Thyroid gland (tissue), 4 donors: ENCODE measurements at places on chromosomes 3 and 15.

DNA sequence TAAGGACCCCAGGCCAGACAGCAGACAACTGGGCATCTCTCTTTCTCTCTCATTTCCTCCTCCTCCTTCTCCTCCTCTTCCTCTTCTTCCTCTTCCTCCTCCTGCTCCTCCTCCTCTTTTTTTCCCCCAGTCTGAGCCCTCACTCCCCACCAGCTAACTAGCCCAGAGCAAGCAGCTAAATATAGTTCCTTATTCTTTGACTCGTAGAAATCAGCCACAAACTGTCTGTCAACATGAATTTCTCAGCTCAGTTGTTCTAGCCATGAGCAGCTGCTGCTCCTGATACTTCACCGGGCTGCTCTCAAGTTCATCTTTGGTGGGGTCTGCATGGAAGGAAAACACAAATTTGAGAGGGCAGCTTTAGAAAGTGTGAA, 19.2 kb upstream of the LOXL1 start:
- H3K27ac ChIP-seq, result no peak overlapping the region
- no peaks in the 10 kb centered on the region for H3K4me1 ChIP-seq
- no peaks in the 10 kb centered on the region for H3K27me3 ChIP-seq
- no peak for DNase-seq
- no peak overlapping the region for H3K4me3 ChIP-seq

- no peaks in the 10 kb centered on the region for H3K27me3 ChIP-seq
- no peak for DNase-seq
- no peaks in the 10 kb centered on the region for H3K36me3 ChIP-seq
- H3K4me1 ChIP-seq, result peaks cover 6% of the 10 kb centered on the region
Observed at GRCh38 chr3:72171463-72171881, 386.5 kb upstream of the PROK2 start.

- no peak for DNase-seq
Observed at GRCh38 chr3:183393625-183394024, 34.8 kb downstream of the MCF2L2 start.

DNA sequence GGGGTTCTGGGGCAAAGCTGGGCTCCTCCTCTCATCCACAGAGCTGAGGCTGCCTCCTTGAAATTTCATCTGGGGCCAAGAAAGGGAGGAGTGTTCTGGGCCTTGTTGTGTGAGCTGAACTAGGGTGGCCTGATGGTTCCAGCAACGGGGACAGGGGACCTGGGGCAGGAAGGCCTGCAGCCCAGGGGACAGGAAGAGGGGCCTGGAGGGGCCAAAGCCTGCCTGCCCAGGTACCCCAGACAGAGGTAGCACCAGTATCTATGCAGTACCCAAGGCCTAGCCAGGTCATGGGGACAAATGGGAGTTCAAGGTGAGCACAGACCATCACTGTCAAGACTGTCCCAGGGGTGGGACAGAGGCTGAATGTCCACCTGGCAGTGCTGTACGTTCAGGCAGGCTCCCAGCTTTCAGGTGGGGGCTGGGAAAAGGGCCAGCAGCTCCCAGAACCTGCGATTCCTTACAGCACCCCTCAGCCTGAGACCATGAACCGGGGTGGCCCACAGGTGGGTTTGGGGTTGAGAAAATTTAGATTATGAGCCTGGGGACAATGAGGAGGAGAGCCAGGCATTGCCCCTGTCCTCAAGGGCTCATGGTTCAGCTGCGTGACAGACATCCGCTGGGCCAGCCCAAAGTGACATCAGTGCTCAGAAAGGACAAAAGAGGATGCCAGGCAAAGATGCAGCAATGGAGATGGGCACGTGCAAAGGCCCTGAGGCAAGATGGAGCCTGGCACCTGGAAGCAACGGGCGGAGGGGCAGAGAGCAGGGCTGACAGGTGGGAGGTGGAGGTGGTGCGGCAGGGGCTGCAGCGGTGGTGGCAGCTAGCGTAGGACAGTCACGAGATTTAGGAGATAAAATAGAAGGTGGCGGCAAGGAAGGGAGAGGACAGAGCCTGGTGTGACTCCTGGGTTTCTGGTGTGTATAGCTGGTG, 28.0 kb downstream of the PSTPIP1 start:
- no peak for DNase-seq
- H3K4me1 ChIP-seq, result peaks cover 2% of the 10 kb centered on the region
- no peaks in the 10 kb centered on the region for H3K36me3 ChIP-seq
- no peaks in the 10 kb centered on the region for H3K27me3 ChIP-seq
- no peak overlapping the region for H3K27ac ChIP-seq

- no peak overlapping the region for H3K27ac ChIP-seq
- H3K27me3 ChIP-seq, result no peaks in the 10 kb centered on the region
- H3K4me3 ChIP-seq, result no peak overlapping the region
- no peak for DNase-seq
- no peaks in the 10 kb centered on the region for H3K36me3 ChIP-seq
Observed at GRCh38 chr3:31853580-31853979, 127.5 kb downstream of the OSBPL10 start.
